ENCODE measurements at places on chromosomes 2 and 18.

GRCh38 chr2:55976681-55977080 is 53.1 kb upstream of the EFEMP1 start:
- DNase-seq, result no peak

GRCh38 chr2:203654826-203655225 is 51.6 kb upstream of the CD28 start:
- DNase-seq, result no peak

DNA sequence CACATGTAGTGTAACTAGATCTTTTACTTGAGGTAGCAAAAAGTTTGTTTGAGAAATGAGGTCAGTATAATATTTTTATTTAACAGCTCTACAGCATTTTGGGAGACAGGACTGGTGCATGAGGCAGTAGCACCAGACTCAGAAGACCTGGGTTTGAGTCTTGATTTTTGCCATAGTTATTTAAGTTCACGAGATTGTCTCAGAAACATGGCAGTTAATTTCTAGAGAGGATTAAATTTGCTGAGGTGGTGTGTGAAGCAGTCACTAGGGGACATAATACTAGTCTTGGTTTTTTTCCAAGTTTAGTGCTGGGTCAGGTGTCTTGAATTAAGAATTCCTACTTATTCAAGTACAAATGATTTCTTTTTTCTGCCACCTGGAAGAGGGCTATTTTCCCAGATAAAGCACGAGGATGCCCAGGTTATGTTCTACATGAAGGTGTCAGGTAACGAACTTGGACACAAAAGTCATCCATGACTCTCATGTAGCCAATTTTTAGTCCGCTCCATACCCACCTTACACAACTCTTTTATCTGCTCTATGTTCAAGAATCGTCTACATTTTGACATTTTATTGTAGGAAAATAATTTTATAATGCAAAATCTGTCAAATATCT is 1.4 kb downstream of the MARCHF7 start:
- no peak for DNase-seq

GRCh38 chr18:44062345-44062744 is 618.3 kb upstream of the SETBP1 start:
- DNase-seq, result no peak

GRCh38 chr2:54557601-54558187 is 101.6 kb downstream of the SPTBN1 start:
- peak; percentile 49 for DNase-seq

Data from progenitor cell of endocrine pancreas (in vitro differentiated cells).